T follicular helper cell (primary cell): ENCODE measurements at places on chromosomes 11 and 22.
A peak's percentile ranks its signal among the peaks of the same experiment; 100 is the strongest.

- DNase-seq = no peak
Measured at GRCh38 chr22:24592058-24592850, 619 bp downstream of the LRRC75B start.

GRCh38 chr11:86161837-86162236 is 82.7 kb upstream of the EED start:
- DNase-seq = no peak

DNA sequence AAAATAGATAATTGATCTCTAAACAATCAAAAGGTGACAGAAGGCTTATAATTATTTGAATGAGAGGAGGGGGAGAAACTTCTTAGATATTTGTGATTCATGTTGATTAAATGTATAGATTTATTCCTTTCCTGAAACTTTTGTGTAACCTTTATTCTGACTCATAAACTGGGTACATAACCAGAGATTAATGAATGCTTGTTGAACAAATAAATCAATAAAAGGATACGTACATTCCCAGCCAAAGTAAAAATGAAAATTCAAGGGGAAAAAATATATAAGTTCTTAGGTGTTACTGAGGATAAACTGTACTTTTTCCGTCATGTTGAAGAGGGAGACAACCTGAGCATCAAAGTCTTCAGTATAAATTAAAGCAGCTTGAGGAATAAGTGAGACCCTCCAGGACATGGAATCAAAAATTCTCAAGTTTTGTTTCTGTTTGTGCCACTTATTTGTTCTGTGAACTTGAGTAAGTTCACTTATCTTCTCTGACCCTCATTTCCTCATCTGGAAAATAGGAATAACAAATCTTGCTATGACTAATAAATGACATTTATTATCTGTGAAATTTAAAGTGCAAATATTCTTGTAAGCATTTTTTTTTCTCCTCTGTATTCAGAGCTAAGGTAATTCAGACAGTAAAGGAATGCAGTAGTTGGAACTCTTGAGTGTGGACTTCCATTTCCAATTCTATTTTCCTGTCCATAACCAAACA is 195.4 kb downstream of the METTL15 start:
- no peak for DNase-seq

GRCh38 chr22:27032091-27032761 is 374.8 kb downstream of the MIAT start:
- DNase-seq = no peak

DNA sequence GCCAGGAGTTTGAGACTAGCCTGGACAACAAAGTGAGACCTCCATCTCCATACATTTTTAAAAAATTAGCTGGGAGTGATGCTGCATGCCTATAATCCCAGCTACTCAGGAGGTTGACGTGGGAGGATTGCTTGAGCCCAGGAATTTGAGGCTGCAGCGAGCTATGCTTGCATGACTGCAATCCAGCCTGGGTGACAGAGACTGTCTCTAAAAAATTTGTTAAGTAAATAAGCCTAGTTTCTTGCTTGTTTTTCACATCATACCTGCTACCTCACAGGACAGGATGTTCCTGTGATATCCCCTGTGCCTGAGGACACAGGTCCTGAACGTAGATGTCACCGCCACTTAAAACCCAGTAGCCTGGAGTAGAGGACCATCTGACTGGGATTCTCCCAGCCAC is 348.6 kb downstream of the MN1 start:
- no peak for DNase-seq

- no peak for DNase-seq
Measured at GRCh38 chr22:48920776-48921241, 906.9 kb downstream of the BRD1 start.

DNA sequence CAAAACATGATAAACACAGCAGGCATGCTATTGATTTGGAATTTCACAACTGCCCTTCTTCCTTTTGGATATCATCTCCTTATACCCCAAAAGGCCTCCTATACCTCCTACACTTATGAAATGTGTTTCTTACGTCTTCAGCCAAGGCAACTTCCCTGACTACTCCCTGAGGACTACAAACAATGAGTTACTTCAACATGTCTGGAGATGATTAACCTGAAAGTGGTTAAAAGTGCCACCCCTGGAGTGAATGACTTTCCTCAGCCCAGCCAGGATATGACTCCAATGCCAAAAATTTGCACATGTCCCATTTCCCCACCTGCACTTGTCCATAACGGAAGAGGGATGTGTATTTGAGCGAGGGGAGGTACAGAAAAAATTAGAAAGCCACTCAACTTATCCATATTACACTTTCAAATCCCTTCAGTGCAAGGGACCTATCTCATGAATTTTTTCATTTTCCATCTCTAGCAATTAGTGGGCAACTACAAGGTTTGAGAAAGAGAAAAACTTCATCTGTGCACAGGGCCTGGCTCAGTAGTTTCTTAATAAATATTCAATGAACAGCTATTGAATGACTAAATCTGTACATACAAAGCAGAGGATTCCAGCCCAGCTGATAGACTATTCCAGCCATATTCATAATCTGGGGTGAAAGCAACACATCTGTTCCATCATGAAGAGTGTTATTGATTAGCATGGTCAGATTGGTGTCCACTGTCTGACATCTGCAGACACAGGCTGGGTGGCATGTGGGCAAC is 36.8 kb downstream of the KIRREL3 start:
- no peak for DNase-seq

DNA sequence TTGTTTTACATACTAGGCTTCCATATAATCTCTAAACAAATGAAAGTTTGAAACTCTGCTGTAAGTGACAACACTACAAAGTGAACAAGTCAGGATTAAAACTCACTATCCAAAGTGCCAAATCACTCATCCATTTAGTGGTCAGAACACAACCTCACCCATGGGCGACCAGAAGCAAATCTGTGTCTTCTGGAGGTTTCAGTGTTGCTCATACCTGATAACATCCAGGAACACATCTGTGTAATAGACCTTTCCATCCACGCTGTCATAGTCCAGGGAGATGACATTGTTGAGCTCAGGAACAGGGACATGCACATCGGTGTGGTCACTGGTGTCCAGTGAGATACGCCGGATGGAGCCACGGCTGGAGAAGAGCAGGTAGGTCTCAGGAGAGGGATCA is 28.5 kb upstream of the CKAP5 start:
- no peak for DNase-seq

GRCh38 chr22:36432592-36433317 is 45.0 kb upstream of the MYH9 start:
- no peak for DNase-seq

DNA sequence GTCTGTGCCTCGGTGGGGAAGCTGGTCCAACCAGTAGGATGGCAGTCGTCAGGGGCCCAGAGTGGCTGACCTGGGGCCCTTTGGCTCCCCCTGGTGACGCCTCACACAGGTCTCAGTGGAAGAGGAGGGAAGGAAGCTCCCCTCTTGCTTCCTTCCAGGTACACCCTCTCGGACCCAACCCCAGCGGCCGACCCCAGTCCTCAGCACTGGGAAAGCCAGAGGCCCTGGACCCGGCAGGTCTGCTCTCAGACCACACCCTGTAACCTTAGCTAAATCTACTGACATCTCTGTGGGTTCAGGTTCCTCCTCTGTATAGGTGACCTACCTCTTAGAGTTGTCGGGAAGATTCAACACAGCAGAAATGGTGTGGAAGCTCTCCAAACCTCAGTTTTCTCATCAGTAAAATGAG is 3.4 kb upstream of the SCUBE1 start:
- DNase-seq = peak; percentile 47

DNA sequence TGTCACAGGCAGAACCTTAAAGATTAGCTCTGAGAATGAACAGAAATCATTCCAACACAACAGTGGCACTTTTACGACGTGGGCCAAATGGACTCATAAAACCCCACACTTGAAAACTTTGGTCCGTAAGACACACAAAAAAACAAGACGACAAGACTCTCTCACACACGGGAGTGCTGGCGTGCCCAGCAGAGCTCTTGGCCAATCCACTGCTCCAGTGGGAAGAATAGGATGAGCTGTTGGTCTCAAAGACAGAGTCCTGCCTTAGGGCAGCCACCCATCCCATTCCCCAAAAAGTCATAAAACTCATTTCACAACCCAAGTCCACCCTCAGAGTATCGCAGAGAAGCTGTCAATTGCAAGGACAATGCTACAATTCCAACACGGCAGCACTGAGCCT is 18.2 kb downstream of the LARGE1 start:
- no peak for DNase-seq

GRCh38 chr11:115168229-115168671 is 336.0 kb downstream of the CADM1 start:
- no peak for DNase-seq

- no peak for DNase-seq
Measured at GRCh38 chr11:57155400-57155799, 26.4 kb upstream of the LRRC55 start.

- no peak for DNase-seq
Measured at GRCh38 chr22:45223304-45224117, 17.2 kb downstream of the KIAA0930 start.

GRCh38 chr11:41246399-41246745 is 213.1 kb downstream of the LRRC4C start:
- no peak for DNase-seq

DNA sequence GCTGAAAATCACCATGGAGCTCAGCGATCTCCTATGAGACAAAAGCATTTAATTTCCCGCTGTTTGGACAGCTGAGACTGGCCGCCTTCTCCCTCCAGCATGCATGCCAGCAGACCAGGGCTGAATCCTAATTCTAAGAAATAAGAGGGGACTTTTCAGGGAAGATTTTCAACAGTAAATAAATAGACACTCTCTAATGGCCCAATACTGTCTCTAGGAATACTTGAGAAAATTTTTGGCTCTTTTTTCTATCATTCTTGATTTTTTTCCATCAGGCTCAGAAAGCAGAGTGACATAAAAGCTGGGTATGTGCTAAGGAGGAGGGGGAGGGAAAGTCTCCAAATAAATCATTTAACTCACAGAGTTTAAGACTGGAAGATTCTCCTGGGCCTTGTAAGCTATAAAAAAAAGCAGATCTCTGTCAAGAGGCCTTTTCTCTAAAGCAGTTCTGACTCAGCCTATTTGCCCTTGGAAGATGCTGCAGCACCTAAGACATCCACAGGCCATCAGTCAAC is 17.6 kb upstream of the SPON1 start:
- DNase-seq = no peak

DNA sequence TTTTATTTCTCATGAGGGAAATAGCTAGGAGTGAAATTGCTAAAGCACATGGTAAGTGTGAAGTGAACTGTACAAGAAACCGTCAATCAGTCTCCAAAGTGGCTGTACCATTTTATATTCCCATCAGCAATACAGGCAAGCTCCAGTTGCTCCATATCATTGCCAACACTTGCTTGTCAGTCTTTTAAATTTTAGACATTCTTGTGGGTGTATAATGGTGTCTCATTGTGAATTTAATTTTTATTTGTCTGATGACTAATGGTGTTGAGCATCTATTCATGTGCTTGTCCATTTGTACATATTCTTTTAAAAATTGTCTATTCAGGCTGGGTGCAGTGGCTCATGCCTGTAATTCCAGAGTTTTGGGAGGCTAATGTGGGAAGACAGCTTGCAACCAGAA is 34.1 kb upstream of the SMCO4 start:
- DNase-seq = no peak

- no peak for DNase-seq
Measured at GRCh38 chr11:110293389-110293788, 3.0 kb downstream of the RDX start.

- DNase-seq = peak; percentile 49
Measured at GRCh38 chr11:59158206-59159068, 13.5 kb upstream of the DTX4 start.

- DNase-seq = no peak
Measured at GRCh38 chr11:59283311-59283710, 70.6 kb upstream of the MPEG1 start.

DNA sequence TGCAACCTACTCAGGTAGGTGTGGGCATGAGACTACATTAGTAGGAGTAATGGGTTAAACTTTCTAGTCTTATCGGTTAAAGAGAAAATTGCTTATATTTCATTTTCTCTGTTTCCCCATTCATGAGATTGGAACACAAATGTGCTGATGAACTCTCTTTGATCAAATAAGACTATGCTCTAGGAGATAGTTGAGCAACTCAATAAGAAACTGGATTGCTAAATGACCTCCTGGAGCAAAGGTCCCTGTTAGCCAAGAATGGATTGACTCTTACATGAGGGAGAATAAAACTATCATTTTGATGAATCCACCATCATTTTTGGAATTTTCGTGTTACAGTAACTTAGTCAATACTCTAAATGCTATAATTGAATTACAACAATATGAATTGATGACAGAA is 11.1 kb upstream of the NOX4 start:
- no peak for DNase-seq

GRCh38 chr11:101104716-101105115 is 24.9 kb downstream of the PGR start:
- no peak for DNase-seq

DNA sequence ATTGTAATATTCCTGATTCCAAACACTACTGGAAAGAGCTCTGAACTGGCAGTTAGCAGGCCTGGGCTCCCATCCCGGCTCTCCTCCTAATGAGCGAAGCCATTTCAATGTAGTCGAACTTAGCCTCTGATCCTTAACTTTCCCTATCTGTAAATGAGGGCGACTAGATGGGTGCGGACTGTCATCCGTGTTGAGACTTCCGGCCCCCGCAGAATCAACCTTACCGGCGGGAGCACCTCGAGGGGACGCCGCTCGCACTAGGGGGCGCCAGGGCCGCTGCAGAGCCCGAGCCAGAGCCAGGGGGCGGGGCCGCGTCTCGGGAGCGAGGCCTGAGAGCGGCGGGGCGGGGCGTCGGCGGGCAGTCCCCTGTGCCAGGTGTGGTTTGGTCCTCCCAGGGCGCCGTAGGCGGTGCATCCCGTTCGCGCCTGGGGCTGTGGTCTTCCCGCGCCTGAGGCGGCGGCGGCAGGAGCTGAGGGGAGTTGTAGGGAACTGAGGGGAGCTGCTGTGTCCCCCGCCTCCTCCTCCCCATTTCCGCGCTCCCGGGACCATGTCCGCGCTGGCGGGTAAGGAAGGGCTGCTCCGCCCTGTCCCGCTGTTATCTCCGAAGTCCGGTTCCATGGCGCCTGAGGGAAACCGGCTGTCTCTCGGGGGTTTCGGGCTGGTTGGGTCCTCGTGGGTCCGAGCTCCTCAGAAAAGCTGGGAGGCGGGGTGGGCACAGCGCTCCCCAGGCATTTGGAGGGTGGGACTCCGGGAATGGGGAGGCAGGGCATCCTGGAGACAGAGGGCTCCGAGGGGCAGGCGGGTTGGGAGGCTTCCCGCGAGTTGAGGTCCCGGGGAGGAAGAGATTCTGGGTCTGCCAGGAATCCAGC is at the start of gene LIMK2:
LIMK2 (plus strand) TSS at position 437 of the 869 bp plus-strand sequence; CDS start at position 548, 111 bp downstream.
- DNase-seq = peak; percentile 95
